ENCODE measurements at places on chromosomes 5 and 9.
A peak's percentile ranks its signal among the peaks of the same experiment; 100 is the strongest.

GRCh38 chr9:135818718-135819475 is 88.4 kb downstream of the CAMSAP1 start:
- DNase-seq, result no peak

DNA sequence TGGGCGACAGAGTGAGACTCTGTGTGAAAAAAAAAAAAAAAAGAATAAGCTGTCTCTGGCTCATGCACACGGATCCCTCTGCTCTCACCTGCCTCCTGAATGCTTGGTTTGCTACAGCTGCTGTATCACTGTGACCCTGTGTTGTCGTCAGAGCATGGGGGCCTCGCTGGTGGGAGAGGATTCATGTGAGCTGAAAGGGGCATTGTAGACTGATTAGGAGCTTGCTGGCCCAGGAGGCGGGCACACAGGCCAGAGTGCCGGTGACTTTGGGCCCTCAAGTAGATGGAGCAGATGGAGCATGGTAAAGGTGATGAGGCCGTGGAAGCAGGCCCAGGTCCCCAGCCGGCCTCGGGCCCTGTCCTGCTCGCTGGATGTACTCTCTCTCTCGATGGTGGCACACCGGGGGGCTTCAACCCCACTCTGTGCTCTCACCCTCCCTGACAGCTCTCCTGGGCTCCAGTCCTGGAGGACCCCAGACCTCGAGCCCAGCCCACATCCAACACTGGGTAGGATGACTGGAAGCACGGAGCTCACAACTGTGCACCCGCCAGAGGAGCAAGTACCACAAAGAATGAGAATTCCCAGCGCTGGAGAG is 7.1 kb downstream of the FLT4 start:
- no peak for DNase-seq

DNA sequence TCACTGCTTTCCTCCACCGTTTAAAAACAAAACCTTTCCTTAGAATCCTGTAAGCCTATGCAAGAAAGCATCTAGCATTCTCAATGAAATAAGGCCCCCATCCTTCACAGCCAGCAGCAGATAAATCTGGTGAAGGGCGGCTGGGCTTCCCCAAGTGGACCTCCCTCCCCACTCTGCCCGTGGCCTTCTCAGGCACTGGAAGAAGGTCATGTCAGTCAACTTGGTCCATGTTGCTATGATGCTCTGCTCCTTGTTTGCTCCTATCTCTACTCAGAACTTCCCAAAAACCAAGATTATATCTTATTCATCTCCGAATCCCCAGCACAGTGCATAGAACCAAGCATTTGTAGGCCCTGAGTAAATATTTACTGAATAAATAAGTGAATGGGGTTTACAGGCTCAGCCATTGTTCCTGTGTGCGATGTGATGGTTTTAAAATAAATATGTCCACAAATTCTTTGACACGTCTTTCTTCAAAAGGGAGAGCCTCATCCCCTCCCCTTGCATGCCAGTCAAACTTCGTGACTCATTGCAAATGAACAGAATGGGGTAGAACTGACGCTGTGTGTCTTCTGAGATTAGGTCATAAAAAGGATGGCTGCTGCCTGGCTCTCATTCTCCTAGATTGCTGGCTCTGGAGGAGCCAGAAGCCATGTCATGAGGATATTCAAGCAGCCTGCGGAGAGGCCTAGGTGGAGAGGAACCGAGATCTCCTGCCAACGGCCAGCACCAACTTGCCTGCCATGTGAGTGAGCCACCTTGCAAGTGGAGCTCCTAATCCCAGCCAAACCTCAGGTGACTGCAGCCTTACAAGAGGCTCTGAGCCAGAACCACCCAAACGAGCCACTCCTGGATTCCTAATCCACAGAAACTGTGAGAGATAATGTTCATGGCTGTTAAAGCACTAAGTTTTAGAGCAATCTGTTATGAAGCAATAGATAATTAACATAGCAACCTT is 70.5 kb downstream of the MED27 start:
- no peak for DNase-seq

GRCh38 chr9:82651474-82651873 is 411.5 kb downstream of the RASEF start:
- no peak for DNase-seq

- DNase-seq, result no peak
These were observed 55.9 kb upstream of the BARX1 start for GRCh38 chr9:94010980-94011533.

DNA sequence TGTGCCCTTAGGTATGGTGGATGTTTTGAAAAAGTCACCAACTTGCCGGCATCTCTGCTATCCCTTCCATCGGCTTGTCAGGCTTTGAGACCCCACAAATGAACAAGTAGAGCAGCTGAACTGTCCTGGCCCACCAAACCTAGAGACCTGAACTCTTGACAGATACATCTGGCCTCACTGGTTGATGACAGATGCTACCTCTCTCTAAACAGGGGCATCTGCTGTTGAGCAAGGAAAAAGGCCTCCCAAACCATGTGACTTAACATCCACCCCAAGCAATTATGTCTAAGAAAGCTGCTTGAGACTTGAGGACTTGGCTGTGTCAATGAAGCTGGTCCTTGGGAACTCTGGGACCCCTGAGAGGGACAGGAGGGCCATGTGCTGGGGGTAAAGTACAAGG is 2.3 kb downstream of the CCNI2 start:
- no peak for DNase-seq

- DNase-seq, result no peak
These were observed 9.5 kb downstream of the FBXO10 start for GRCh38 chr9:37566716-37567115.

GRCh38 chr9:92257327-92257726 is 36.2 kb downstream of the IARS1 start:
- peak; percentile 7 for DNase-seq

DNA sequence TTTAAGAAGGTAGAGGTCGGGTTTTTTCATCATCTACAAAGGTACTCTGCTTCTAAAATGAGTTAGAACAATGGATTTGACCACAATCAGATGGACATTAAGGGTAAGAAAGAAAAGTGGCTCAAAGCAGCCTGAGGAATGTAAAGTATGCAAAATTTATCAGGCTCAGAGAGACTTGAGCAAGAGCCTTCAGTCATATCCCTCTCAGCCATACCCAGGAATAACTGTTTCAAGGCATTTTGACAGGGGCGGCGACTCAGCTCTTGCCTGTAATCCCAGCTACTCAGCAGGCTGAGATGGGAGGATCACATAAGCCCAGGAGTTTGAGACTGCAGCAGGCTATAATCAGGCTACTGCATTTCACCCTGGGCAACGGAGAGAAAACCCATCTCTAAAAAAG is 38.8 kb upstream of the ANXA2R start:
- DNase-seq, result no peak
